ENCODE measurements at places on chromosomes 2 and 18.

DNA sequence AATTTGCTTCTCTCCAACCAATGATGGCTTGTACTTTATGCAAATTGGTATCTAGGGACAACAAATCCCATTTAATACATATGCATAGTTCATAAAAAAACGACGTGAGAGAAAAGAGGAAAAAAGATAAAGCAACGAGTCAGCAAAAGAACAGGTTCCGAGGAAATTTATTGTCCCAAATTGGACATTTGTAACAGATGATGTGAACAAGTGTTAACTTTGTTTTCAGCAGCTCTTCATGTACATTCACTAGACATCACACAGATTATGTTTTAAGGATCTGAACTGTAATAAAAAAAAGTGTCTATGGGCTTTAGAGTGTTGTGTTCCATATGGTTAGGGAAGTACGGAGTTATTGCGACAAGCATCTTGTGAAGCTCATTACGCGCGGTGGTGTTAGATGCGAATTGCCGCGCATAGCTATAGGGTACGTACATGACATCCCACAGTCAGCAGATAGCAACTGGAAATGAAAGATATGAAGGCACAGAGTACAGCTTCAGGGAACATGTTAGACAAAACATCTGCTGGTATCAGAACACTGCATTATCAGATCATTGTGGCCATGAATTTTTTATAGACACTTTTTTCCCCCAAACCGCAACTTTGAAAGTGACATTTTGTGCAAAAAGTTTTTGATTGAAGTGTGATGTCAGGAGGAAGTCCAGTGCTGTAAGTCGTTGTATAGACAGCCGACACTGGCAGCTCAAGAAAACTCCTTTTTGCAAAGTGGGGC lies 1073.1 kb upstream of the FANCL start:
- DNase-seq, result no peak

DNA sequence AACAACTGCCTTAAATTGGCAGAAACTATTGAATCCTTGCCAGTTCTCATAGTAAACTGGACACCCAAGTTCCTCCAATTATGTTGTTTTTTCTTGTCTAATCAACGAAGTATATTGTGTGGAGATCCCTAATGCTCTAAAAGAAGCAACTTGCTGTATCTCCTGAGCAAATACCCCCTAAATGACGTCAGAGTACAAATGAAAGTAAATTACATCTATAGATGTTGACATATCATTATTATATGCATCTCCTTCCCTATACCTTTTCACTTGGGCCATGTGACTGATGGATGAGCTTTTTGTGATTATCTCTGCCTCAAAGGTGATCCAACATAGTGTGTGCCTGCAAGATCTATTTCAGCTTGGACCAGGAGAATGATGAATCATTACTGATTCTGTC lies 159.4 kb downstream of the CCDC148 start:
- no peak for DNase-seq

- no peak for DNase-seq
These were observed 57.3 kb downstream of the TWIST2 start for GRCh38 chr2:238905224-238905623.

DNA sequence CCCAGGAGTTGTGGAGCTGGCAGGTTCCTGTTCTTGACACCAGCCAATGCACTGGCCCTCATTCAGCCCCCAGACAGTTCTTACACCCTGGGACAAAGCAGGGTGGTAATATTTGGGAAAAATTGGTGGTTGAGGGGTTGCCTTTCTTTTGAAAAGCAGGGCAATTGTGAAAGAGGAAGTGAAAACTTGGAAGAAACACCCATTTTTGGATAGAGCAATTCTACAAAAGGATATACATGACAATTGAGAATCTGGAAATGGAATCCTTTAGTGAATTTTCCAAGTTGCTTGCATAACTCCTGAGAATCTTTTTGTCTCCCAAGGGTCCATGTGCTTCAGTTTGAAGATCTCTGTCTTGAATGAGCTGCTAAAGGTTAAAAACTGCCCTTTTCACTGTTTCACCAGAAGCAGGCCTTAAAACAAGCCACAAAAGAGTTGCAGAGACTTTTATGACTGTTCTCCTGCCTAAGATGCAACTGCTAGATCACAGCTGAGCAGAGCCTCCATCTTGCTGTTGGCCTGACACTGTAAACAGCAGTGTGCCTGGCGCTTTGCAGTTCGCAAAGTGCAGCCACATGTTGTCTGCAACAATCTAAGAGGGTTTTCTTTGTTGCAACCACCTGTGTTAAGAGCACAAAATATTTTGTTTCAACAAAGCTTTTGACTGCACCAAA lies 11.8 kb downstream of the COL4A4 start:
- no peak for DNase-seq

- DNase-seq, result no peak
These were observed 79.7 kb downstream of the BCL2L11 start for GRCh38 chr2:111200333-111200881.

DNA sequence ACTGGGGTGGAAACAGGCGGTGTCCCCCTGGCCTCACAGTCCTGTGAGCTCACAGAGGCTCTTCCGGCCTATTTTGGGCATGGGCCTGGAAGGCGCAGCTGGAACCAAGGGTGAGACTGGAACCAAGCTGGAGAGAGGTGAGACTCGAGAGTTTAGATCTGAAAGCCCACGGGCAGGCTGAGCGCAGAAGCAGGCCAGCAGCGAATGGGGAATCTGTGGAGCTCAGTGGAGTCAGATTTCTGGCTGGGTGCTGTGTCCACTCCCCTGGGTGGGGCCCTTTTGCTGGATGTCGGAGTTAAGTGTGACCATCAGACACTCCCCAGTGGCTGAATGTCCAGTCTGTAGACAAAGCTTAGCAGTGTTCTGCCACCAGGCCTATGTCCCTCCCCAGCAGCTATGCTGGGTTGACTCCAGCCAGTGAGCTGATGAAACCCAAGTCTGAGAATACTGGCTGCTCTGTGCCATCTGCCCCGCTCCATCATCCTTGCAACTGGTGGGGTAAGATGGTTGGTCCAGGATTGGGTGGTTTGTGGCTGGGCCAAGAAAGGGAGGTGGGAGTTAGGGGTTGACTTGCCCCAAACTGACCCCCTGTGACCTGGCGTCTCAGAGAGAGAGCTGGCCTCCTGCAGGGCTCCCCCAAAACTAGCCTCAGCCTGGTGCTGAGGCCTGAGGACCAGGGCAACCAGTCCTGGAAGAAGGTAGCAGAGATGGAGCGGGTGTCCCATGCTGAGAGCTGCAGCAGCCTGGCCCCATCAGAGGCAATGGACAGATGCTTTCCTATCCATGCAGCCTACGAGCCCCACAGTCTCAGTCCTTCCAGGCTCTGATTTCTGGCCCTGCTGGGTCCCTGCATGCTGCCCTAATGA lies 34.4 kb downstream of the CYP26B1 start:
- DNase-seq, result no peak

DNA sequence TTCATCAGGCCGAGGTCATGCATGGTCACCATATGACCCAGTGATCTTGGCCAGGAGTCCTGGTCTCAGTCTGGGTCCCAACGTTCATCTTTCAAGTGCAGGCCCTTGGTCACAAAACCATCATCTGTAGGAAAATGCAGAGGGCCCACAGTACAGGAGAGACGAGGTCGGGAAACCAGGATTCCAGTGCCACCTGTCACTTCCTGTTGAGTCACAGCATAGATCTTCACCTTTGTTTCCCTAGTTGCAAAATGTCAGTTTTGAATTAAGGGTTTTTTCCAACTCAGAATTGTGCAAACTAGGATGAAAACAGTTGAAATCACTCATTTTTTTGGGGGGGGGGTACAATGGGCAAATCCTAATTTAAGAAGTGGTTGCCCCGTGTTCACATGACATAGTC lies 162.2 kb downstream of the INSIG2 start:
- DNase-seq, result no peak

GRCh38 chr2:64779117-64779690 lies 125.5 kb upstream of the SERTAD2 start:
- no peak for DNase-seq

GRCh38 chr2:151071382-151071781 lies 190.3 kb downstream of the RBM43 start:
- no peak for DNase-seq

DNA sequence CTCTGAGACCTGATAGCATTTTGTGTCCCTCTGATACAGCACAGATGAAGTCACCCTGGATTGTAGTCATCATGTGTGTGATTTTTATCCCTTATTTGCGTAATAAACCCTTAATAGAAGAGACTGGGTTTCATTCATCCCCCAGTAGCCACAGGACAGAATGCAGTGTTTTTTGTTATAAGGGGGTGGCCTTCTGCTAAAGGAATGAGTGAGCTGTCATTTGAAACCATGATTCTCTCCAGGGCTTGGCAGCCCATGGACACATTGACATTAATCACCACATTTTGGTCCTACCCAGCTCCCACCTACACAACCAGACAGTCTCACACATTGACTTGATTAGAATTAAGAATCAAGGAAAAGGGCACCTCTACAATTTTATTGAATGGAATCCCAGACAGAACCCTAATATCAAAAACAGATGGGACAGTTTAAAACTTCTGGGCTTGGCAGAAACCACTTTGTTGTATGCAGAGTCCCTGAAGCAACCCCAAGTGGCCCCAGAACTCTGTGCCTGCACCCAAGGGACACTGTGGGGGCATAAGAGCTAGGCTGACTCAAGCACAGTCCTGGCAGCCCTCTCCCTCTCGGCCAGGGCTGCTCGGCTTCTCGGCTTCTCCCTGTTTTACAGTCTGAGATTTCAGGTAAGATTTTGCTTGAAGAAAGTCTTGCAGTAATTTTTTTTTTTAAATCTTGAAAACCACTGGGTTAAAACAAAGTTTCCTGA lies 254.0 kb upstream of the SLC14A2 start:
- DNase-seq, result no peak

GRCh38 chr2:53784436-53784835 lies 2.3 kb downstream of the ASB3 start:
- DNase-seq, result no peak

DNA sequence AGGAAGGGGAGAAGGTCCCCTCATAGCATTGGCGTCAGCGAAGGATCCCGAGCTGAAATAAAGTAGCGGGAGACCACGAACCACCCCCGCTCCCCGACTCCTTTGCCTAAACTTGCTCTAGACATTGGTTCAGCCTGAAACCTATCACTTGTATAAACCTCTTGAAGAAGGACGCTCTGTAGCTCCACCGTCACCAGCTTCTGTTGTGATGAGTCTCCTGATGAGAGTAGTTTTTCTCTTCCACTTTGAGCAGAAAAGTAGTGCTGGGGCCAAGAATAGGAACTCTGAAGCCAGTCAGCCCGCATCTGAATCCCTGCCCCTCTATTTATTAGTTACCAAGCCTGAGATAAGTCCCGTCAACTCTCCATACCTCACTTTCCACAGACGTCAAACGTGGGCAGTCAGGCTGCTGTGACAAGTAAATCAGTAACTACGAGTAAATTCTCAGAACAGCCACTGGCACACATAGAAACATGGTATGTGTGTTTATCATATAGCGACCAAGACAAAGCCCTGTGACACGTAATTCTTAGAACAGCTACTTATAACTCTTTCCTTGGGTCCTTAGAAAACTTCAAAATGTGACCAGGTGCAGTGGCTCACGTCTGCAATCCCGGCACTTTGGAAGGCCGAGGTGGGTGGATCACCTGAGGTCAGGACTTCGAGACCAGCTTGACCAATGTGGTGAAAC lies 61.7 kb downstream of the CD226 start:
- no peak for DNase-seq

DNA sequence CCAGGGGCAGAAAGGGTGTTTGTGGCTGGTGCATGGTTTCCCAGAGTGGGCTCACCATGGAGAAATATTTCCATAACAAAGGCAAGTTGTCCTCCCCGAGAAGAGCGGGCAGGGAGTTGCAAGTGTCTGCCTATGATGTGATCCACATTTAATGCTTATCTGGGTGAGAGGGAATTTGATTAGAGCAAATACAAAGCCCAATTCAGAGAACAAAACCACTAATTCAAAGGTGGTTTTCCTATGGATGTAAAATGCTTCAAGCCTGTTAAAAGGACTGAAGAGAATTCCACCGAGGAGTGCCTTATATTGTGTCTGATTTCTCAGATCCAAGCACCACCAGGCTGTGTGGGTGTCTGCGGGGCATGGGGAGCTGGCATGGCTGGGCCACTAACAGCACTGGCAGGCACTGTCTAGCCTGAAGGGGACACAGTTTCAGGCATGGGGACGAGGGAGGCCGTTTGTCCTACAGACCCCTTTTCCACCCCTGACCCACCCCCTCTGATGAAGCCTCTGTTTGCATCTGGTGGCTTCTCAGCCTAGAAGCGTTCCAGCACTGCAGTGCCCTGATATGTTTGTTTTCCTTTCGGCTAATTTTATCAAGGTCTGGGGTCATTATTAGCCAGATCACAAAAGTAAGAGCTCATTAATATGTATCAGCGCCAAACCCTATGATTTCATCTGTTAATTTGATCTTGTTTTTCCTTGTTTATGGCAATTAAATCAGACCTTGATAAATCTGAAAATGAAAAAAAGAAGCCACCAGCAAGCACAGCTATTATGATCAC lies 357.3 kb downstream of the HRH4 start:
- no peak for DNase-seq

GRCh38 chr2:74887960-74888700 lies 54.2 kb downstream of the HK2 start:
- no peak for DNase-seq

- no peak for DNase-seq
These were observed 233.4 kb downstream of the PHLPP1 start for GRCh38 chr18:62948788-62949187.

DNA sequence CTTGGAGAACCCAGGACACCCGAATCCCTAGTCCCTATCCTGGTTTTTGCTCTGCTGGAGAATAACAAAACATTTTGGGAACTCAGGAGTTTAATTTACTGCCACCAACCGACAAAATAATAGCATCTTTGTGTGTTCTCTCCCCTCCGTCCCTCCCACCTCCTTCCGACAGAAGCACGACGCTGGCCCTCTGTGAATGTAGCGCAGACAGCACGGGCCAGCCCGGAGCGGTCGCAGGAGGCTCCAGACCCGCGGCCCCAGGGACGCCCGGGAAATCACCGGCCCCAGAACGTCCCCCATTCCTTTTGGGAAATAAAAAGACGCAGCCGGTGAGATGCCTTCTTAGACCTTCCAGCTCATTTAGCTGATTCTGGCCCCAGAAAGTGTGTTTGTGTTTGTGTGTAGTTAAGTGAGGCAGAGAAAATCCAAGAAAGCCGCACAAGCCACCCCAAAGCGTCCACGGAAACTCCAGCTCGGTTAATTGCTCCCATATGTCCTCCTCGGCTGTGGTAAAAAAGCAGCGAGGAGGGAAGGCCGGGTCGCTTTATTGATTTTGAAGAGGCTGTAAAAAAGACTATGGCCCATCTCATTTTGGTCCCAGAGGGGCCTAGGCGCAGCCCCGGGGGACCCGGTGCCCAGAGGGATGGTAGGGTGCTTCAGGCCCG lies 577 bp upstream of the TANC1 start:
- DNase-seq, result no peak

DNA sequence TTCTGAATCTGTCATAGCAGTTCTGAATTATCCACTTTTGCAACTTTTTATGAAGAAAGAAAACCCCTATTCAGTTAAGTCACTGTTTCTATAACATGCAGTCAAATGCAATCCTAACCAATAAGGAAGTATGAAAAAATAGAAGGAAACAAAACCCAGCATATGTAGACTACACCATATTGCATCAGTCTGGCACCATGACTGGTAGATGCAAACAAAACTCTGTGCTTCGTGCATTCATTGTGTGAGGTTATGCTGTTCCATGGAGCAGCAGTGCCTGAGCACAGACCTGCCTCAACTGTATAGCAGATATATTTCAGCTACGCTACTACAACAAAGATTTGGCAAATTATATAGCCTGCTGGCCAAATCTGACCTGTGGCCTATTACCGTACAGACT lies 325.5 kb downstream of the LRP1B start:
- DNase-seq, result no peak

GRCh38 chr2:213848631-213849030 lies 562.2 kb upstream of the VWC2L start:
- DNase-seq, result no peak

Data from urinary bladder (tissue), 4 donors.